ENCODE measurements at places on chromosomes 4 and X.
A peak's percentile ranks its signal among the peaks of the same experiment; 100 is the strongest.

- H3K4me3 ChIP-seq: no peak overlapping the region
- H3K4me1 ChIP-seq: no peaks in the 10 kb centered on the region
- no peak for DNase-seq
- no peaks in the 10 kb centered on the region for H3K27me3 ChIP-seq
Measured at GRCh38 chr4:81694176-81694913, 222.6 kb upstream of the RASGEF1B start.

DNA sequence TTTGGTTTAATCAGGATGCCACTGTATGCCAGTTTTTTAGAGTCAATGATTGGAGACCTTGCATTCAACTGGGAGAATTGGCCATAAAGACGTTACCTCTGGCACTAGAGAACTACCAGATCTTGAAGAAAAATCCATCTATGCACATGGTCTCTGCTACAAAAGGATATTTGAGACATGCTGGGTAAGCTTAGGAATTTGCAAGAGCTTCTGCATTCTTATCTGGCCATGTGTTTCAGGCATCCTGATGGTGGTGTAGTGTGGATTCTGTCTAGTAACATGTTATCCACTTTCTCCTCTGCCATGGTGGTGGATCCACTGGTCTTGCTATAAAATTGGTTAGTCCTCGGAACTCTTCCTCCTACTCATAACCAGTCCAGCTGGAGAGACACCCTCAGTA lies 185.3 kb upstream of the WDFY3 start:
- no peak for DNase-seq
- peaks cover 3% of the 10 kb centered on the region for H3K27me3 ChIP-seq
- H3K36me3 ChIP-seq: no peaks in the 10 kb centered on the region

DNA sequence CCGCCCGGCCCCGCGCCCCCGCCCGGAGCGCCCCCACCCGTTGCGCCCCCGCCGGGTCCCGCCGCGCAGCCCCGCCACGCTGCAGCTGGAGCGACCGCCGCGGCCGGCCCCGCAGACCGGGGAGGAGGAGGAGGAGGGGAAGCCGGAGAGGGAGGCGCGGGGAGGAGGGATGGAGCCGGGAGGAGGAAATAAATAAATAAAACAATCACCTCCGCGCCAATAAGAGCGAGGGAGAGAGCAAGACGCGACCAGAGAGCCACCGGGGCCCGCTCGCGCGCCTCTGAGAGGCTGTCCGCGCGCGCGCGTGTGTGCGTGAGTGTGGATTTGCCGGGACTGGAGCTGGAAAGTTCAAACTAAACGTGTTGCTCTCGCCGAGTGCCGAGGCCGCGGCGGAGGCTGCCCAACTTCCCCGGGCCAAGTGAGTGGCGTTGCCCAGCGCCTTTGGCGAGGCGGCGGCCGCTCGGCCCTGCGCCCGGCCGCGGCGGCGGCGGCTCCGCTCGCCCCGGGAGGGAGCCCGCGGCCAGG lies 2184.4 kb upstream of the TENM3 start:
- H3K4me3 ChIP-seq: peak overlapping the region; percentile 71
- no peaks in the 10 kb centered on the region for H3K36me3 ChIP-seq
- peaks cover 21% of the 10 kb centered on the region for H3K27me3 ChIP-seq
- H3K27ac ChIP-seq: no peak overlapping the region

- H3K4me1 ChIP-seq: peaks cover 11% of the 10 kb centered on the region
- H3K27ac ChIP-seq: peak overlapping the region; percentile 89
- H3K36me3 ChIP-seq: no peaks in the 10 kb centered on the region
- no peaks in the 10 kb centered on the region for H3K27me3 ChIP-seq
- H3K4me3 ChIP-seq: no peak overlapping the region
- peak; percentile 62 for DNase-seq
Measured at GRCh38 chrX:13109817-13110216, 65.4 kb upstream of the FAM9C start.

GRCh38 chrX:17689971-17690409 lies 47.3 kb upstream of the SCML1 start:
- H3K27me3 ChIP-seq: no peaks in the 10 kb centered on the region
- H3K4me3 ChIP-seq: no peak overlapping the region
- no peaks in the 10 kb centered on the region for H3K4me1 ChIP-seq
- H3K36me3 ChIP-seq: no peaks in the 10 kb centered on the region

DNA sequence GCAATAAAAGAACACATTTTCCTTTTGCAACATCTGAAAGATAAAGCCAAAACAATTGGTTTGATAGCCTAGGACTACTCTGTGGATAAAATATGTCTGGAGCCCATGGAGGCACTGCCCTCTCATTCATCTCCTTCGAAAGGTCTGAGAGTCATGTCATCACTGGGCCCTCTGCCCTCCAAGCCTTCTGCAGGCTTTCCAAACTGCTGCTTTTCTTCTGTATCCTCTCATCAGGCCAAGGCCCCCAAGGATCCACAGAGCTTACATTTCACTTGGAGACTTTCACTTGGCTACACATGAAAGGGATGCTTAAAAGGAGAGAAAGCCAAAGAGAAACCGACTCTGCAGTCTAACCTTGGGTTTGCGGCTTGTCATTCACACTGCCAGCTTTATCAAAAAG lies 109.9 kb downstream of the SH3RF1 start:
- no peaks in the 10 kb centered on the region for H3K27me3 ChIP-seq
- no peaks in the 10 kb centered on the region for H3K36me3 ChIP-seq
- H3K27ac ChIP-seq: peak overlapping the region; percentile 62
- H3K4me3 ChIP-seq: no peak overlapping the region
- H3K4me1 ChIP-seq: peaks cover 37% of the 10 kb centered on the region

DNA sequence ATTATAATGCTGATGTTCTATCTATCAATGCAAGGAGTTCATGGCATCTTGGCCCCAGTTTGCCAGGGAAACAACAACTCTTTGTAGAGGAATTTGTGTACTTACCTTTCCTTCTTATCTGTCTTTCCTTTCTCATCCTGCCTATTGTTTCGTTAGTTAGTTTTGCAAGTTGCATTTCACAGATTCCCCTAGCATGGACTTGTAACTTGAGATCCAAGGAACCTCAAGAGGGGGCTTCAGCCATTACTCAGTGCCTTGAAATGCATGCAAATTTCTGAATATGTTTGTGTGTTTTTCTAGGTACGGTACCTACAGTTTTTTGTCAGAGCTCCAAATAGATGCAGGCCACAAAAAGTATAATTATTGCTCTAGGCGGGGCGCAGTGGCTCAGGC lies 203.6 kb downstream of the LDB2 start:
- DNase-seq: no peak
- no peak overlapping the region for H3K4me3 ChIP-seq
- no peaks in the 10 kb centered on the region for H3K27me3 ChIP-seq
- no peak overlapping the region for H3K27ac ChIP-seq
- H3K36me3 ChIP-seq: no peaks in the 10 kb centered on the region

Data from astrocyte (in vitro differentiated cells and primary cell).